ENCODE measurements at places on chromosomes 7 and 10. TPM values are rescaled to one million over a fixed set of nuclear protein-coding genes. Genes with fewer than 3 reads are reported as not detected.
A peak's percentile ranks its signal among the peaks of the same experiment; 100 is the strongest.

GRCh38 chr10:29189256-29189655, 99.6 kb upstream of the LYZL1 start:
- DNase-seq = no peak

DNA sequence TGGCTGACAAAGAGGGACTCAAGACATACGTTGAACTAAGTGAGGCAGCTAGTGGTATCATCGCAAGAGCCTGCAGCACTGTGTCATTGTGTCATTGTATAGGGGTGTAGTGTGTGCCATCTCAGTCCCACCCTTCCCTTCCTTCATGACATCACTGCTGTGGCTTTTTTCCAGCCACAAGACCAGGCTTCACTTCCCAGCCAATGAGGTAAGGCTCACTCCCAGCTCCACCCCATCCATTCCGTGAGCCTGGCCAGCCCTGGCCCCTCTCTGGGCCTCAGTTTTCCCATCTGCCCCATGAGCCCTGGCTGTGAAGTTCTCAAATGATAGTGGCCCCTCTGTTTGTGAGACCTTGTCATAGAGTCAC, 134.3 kb upstream of the ZMIZ1 start:
- no peak for DNase-seq

DNA sequence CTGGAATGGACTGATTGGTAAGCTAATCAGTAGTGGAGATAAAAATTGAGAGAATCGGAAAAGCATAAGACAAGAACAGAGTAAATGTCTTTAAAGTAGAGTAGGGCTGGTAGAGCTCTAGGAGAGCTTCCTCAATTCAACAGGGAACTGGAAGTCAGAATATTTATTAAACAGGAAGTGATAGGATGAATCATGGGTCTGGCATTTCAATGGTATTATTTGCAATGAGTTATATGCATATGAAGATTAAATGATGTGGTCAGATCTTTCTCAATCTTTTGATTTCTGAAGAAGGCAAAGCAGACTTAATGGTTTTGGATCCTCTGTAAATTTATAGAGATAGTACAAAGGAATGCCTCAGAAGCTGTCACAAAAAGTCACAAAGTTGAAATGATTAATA, 349.0 kb downstream of the HPSE2 start:
- no peak for DNase-seq

Gene AGR2
- 1.3 TPM for total RNA-seq

- no peak for DNase-seq
Measured at GRCh38 chr10:110358869-110359629, 54.3 kb upstream of the SMNDC1 start.

- DNase-seq = no peak
Measured at GRCh38 chr10:110995301-110995700, 75.9 kb downstream of the SHOC2 start.

DNA sequence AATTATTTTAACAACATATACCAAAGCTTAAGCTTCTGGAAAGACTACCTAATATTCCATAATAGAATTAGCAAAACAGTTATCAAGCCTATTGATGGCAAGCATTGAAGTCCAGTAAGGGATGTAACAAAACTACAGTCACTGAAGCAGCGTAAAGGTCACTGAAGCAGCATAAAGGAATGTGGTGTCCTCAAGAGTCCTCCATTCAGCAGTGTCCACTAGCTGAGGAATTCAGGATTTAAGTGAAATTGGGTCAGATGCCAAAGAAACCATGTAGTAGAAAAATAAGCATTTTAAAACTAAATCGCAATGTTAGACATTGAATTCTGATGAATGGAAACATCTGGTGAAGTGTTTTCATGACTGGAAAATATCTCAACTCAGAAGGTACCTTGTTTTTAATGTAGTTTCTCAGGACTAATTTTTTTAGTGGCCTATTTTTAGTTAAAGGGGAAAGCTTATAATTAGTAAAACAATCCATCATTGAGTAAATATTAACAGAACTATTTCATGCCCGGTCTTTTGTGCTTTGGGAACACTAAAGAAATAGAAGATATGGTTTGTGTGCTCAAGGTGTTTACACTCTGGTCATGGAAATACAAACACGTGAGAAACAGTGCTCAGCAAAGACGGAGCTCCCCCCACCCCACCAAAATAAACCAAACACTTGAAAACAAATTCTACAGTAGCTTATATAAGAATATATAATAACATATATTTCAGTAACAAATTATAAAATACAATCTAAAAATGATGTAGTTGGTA, 121.4 kb downstream of the CDK14 start:
- DNase-seq = peak; percentile 29

Gene HOXA9
- not detected for total RNA-seq

Gene AEBP1
- not detected for total RNA-seq

- no peak for DNase-seq
Measured at GRCh38 chr10:72063703-72064391, 24.5 kb downstream of the SPOCK2 start.

DNA sequence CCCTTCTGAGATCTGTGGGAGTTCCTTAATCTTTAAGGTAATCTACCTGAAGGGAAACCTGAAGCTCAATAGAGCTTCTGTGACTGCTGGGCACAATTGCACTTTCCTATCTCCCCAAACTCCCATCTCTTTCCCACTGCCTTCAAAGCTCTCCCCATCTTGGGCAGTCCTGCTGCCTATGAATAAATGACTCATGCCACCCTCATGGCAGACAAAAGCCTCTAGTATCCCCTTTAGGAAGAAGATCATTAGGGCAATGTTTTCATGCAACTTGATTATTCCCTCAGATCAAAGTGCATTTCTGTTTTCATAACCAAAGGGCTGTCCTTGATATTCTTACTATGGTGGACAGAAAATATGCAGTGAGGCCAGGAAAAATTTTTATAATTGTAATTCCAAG, 704.9 kb upstream of the LRRN3 start:
- DNase-seq = no peak

GRCh38 chr10:102660888-102661657, 16.8 kb downstream of the TRIM8 start:
- DNase-seq = peak; percentile 72

DNA sequence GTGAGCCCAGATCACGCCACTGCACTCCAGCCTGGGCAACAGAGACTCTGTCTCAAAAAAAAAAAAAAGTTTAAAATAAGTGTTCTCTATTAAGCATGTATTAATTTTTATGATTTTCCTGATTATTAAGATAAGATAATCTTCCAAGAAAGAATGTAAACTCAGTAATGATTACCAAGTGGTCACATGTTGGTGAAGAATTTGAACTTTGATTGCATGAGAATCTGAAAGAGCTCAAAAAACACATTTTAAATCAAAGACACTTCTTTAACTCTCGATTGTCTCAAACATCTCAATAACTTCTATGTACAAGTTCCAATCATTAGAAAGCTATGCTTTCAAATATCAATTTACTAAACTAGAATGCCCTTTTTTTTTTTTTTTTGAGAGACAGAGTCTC, 33.8 kb downstream of the SNX8 start:
- no peak for DNase-seq

DNA sequence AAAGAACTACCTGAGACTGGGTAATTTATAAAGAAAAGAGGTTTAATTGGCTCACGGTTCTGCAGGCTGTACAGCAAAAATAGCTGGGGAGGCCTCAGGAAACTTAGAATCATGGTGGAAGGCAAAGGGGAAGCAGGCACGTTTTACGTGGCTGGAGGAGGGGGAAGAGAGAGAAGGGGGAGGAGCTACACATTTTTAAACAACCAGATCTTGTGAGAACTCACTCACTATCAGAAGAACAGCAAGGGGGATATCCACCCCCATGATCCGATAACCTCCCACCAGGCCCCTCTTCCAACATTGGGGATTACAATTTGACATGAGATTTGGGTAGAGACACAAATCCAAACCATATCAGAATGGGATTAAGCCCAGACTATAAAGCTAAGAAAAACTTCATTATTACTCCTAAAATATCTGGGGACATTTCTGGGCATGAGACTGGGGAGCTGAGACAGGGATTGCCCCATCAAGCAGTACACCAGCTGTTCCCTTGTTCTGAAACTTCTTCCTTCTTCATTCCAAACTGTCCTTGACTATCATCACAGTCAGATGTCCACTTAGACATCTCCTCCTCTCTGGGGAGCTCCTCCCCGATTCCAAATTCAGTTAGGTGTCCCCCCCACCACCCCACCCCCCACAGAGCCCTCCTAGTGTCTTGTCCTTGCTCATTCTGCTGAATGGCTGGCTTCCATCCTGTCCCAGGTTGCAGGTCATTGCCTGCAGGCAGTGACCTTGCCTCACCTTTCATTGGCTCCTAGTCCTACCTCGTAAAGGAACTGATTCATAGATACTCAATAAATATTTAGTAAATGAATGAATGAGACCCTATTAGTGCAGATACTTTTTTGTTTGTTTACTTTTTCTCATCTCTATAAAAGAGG, 132.6 kb downstream of the EVX1 start:
- no peak for DNase-seq

- no peak for DNase-seq
Measured at GRCh38 chr10:124756156-124756903, 12.2 kb upstream of the FAM53B start.

GRCh38 chr7:116280803-116281202, 70.5 kb downstream of the TES start:
- no peak for DNase-seq

DNA sequence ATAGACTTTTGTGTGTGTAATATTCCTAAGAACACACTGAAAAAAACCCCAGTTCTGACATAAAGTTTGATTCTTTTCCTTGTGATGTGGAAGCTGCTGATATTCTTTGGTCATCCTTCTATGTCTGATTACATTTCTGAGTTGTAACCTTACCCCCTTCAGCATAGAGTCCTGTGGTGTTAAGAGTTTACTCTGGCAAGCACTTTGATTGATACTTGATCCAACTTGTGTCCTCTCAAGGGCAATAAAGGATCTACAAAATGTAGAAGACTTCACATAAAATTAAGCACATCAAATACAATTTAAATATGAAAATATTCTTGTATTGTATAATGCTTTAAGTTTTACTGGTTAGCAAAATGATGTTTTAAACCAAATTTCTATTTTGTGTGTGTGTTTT, 221.7 kb upstream of the DKK1 start:
- no peak for DNase-seq

- DNase-seq = no peak
Measured at GRCh38 chr7:84536271-84536870, 341.8 kb upstream of the SEMA3A start.

DNA sequence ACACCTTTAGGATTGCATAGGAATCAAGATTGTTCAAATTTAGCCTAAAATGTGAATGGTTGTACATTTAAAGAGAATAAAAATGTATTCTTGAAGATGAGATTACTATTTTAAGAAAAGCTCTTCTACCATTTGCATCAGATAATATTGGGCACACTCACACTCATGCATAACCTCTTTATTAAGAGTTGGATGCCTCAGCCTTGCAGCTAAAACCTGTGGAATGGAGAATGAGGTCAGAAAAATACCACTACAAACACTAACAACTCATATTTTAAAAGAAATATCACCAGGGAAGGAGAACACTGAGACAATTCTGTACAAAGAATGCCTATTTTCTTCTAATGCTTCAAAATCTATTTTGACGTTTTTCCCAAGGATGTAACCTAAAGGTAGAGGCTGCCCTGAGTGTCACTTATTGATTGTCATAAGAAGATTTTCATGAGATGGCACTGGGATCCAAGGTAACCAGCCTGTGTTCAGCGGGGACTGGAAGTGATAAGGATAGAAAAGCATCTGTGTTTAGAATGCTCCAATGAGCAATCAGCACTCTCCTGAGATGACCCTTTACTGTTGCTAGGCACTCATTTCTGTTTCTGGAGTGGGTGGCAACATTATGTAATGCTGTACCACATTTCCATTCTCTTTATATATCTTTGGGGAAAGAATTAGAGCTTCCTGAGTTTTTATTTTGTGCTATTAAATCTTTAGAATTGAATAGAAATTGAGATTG, 26.6 kb downstream of the REEP3 start:
- DNase-seq = no peak

DNA sequence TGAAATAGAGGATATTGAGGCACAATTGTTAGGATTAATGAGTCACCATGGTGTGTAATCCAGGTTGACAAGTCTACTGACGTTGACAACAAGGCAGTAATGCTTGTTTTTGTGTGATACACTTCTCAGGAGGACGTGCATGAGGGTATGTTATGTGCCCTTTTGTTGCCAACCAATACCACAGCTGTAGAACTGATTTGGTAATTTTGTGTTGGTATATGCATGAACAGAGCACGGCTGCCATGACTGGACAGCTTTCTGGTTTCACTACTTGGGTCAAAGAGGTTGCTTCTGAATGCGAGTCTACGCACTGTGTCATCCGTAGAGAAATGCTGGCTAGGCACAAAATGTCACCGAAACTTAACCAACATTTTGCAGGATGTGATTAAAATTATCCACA, 32.9 kb downstream of the PHTF2 start:
- DNase-seq = no peak

GRCh38 chr10:4568086-4568485, 257.9 kb upstream of the AKR1E2 start:
- DNase-seq = no peak

Gene CPVL
- total RNA-seq = 30.7 TPM

GRCh38 chr10:22927166-22927565, 687 bp upstream of the ARMC3 start:
- DNase-seq = no peak

Gene CPXM2
- not detected for total RNA-seq

Gene NEUROG3
- total RNA-seq = not detected

Gene ASB10
- not detected for total RNA-seq

Gene RPEL1
- 0.10 TPM for total RNA-seq

GRCh38 chr7:20260223-20260622, 43.0 kb upstream of the MACC1 start:
- no peak for DNase-seq

Gene MACC1
- total RNA-seq = not detected

DNA sequence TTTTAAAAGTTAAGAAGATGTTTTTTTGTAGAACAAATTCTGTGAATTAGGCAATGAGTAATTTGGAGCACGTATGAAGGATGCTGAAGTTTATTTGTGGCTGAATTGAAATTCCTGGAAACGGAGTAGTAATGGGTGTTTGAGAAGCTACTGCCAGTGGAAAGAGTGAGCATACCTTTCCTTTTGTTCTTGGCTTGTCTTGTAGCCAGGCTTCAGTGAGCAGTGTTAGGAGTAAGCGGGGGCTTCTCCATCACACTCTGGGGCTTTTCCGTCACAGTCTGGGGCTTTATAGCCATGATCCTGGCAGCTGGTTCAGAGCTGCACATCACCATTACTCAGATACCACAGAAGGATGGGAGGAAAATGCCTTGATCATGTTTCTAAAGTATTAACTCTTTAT, 32.3 kb downstream of the GARS1 start:
- DNase-seq = no peak

Gene TRIM4
- 21.7 TPM for total RNA-seq

GRCh38 chr7:28608731-28609130, 196.4 kb downstream of the CREB5 start:
- DNase-seq = no peak

GRCh38 chr10:110340122-110340521, 35.4 kb upstream of the SMNDC1 start:
- no peak for DNase-seq

Gene NUDT13
- total RNA-seq = 4.2 TPM

Gene DLX5
- total RNA-seq = not detected

Gene MTERF1
- 19.3 TPM for total RNA-seq

GRCh38 chr7:90345595-90346335, 751 bp upstream of the GTPBP10 start:
- peak; percentile 18 for DNase-seq

- DNase-seq = no peak
Measured at GRCh38 chr7:84684836-84685480, 490.4 kb upstream of the SEMA3A start.
